Fibroblast of mammary gland (primary cell): ENCODE measurements at places on chromosomes 12 and 14.

- peak; percentile 73 for DNase-seq
Observed at GRCh38 chr12:116996621-116997020, 85.9 kb downstream of the FBXW8 start.

DNA sequence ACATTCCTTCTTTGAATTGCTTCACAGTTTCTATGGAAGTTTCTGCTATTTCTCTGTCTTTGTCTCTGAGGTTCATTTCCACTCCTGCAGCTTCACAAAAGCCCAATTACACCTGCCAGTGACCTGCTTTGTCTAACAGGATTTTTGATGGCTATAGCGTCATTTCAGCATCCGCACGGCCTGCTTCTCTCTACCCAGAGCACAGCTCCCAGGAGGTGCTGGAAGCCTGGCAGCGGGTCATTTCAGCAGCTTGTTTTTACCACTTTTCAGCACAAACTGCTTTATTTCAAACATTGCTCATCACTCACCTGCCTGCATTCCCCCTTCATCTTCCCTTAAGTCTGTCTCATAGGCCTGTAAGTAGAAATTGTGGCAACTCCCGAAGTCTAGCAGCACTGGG lies 434.5 kb upstream of the GARIN6 start:
- DNase-seq, result no peak

DNA sequence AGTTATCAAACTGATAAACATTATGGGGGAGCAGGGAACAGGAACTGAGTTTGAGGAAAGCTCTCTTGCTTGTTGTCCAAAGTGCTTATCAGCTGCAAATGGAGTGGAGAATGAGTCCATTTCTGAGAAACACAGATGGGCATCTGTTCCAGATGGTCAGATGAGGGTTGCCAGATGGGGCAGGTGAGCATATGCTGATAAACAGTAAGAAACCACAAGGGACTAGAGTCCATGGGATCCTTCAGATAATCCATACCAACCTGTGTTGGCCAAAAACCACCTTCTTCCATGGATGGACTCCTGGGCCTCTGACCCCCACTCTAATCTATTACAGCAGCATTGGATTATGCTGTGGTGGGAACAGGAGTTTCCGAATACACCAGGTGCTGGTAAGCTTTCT lies 38.3 kb downstream of the GNS start:
- no peak for DNase-seq

DNA sequence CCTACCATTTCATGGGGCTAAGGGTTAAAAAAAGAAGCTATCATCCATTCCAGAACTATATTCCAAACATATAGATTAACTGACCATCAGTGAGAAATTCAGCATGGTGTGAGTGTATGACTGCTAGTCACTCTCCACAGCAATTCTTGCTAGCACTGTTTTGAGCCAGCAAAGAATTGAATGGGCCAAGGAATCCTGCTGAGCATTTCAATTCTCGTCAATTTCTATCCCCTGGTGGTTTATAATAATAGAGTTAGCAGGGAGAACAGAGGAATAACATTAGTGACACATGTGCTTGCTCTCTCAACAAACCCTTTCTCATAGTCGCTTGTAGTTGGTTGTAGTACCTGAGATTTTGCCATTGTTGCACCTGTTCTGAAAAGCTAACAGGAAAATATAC lies 7.2 kb downstream of the MBIP start:
- no peak for DNase-seq

- no peak for DNase-seq
Observed at GRCh38 chr12:121534495-121535148, 46.2 kb downstream of the KDM2B start.

DNA sequence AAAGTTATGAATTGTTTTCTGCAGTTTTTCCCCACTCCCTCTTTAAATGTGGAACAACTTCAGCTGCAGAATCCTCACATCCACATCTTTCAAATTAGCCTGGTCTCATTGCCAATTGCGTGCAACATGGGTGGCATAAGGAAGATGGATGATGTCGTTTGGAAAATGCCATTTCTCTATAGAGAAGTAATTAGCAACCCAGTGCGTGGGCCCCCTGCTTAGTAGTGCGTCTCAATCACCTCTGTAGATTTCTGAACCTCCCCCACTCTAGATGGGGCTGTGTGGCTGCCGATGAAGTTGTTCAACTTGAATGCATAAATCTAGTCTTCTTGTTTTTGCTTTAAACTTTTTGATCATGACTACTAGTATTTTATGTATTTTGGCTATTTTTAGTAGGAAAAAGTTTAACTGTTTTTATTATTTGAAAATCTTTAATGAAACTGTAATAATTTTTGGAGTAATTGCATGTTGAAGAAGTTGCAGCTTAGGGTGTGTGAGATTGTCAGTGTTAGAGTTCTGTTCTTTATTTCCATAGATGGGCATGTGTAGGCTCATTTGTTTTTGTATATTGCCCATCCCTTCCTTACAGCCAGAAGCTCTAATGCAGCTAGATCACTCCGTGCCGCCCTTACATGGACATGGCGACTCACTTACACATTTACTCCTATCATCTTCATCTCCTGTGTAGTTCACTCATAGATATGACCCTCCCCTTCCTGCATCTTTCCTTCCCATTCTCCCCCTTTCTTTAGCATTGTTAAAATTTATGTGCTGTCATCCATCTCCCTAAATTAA lies 358.2 kb downstream of the DIO2 start:
- no peak for DNase-seq

GRCh38 chr14:58783792-58784511 lies 146.2 kb downstream of the DACT1 start:
- peak; percentile 47 for DNase-seq

- no peak for DNase-seq
Observed at GRCh38 chr14:24093207-24093900, 757 bp upstream of the PCK2 start.

DNA sequence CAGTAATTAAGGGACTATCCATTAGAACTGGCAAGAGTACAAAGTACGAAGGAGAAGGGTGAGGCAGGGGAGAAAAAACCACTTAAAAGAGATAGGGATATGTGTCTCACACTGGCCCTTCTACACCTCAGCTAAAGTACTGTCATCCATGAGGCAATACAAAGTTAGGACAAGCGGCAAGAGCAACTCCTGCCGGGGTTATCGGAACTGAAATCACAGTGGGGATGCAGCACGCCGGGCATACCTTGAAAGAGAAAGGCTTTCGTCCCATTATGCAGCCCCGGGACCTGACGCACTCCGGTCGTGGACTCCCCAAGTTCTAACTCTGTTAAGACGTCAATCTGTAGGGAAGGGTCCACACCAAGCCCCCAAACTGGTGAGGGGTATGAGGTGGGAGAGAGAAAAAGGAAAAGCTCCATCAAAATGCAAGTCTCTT lies 1.1 kb downstream of the NELL2 start:
- DNase-seq, result no peak

DNA sequence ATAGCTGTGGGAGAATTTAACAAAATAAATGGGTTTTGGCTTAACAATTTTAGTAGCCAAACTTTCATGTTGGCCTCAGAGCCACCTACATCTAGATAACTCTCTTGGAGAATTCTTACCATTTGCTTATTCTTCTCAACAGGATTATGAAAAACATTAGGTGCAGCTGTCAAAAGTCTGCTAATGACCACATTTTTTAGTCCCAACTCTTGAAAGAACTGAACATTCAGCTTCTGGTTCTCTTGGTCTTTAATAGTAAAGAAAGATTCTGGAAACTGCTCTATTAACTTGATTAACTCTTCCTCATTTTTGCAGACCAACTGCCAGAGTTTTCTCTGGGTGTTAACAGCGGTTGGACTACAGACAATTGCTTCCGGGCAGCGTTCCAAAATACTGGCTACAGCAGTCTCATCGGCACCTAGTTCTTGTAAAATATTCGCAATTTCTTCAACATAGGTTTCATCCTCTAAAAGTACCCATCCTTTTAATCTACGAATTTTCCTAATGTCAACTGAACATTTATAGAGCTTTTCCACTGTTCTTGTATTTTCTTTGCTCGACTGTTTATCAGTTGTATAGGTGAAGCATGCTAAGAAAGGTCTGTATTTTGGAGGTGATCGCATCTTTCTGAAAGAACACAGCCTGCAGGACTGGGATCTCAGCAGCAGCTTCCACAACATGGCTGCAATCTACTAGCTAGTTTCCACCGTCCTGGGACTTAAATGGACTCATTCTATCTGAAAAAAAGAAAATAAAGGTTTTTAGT lies 8.7 kb downstream of the MTERF2 start:
- peak; percentile 47 for DNase-seq

- DNase-seq, result peak; percentile 82
Observed at GRCh38 chr14:103527408-103528145, 1.4 kb upstream of the TRMT61A start.

DNA sequence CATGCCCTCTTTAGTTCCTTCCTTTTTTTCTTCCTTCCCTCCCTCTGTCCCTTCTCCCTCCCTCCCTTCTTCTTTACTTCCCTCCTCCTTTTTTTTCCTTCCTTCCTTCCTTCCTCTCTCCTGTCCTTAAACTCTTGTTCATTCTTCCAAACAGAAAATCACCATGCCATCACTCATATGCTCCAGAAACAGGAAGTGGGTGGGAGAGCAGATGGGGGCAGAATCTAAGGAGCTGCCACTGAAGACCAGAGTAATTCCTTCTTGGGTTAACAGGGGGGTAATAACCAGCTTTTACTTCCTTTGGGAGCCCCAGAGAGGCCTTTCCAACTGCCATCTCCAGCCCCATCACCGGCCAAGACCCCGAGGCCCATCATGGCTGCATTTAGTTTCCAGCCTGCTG lies 51.2 kb downstream of the SVOP start:
- DNase-seq, result no peak

DNA sequence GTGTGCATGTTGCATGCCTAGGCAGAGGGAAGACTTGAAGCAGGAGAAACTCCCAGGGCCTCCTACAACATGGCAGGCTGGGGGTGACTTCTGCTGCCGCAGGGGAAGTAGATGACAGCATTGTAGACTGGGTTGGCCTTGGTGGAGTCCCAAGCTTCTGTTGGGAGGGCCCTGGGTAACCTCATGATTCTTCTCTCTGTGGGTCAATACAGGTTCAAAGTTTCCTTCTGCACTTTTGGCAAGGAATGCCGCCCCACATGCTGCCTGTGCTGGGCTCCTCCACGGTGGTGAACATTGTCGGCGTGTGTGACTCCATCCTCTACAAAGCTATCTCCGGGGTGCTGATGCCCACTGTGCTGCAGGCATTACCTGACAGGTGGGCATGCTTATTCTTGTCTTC lies 78.4 kb upstream of the RIC8B start:
- DNase-seq, result no peak

- DNase-seq, result no peak
Observed at GRCh38 chr14:105854600-105855245, 328.3 kb downstream of the TMEM121 start.

GRCh38 chr14:99207456-99207855 lies 64.5 kb downstream of the BCL11B start:
- no peak for DNase-seq

- DNase-seq, result peak; percentile 54
Observed at GRCh38 chr12:79911889-79912656, 22.8 kb downstream of the PPP1R12A start.

- DNase-seq, result peak; percentile 23
Observed at GRCh38 chr12:124469193-124469888, 98.1 kb downstream of the NCOR2 start.

GRCh38 chr12:106416273-106416672 lies 58.7 kb downstream of the POLR3B start:
- DNase-seq, result no peak

DNA sequence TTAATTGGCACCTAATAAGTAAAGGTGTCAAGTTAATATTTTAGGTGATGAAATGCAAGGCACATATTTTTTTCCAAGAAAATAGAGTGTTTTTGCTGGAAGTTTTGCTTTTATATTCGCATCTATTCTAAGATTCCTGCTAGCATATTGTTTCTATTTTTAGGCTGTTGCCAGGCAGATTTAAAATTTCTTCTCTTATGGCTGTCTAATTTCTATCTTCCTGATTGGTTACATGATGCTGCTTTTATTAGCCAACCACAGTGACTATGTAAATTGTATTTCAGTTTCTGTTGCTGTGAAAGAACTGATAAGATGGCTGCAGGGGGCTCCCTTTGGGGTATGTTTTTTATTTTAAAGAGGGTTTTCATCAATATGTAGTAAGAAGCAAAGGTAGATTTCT lies 42.7 kb downstream of the ATF7IP start:
- peak; percentile 59 for DNase-seq
